ENCODE measurements at places on chromosomes 12 and 14.

DNA sequence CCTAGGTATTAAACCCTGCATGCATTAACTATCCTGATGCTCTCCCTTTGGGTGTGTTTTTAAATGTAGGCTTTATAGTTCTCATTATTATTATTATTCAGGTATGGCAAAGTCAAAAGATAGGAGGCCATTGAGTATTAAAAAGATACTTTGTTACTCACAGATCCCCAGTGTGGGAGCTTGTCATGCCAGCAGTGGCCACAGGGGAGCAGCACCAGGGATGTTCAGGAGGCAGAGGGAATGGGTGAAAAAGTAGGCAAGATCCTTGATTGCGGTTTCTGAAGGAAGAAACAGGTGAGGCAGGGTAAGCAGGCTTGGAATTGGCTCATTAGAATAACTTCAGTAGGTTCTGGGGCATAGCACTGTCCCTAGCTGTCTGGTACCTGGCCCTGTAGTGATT lies 382.2 kb downstream of the MED13L start:
- DNase-seq: no peak

DNA sequence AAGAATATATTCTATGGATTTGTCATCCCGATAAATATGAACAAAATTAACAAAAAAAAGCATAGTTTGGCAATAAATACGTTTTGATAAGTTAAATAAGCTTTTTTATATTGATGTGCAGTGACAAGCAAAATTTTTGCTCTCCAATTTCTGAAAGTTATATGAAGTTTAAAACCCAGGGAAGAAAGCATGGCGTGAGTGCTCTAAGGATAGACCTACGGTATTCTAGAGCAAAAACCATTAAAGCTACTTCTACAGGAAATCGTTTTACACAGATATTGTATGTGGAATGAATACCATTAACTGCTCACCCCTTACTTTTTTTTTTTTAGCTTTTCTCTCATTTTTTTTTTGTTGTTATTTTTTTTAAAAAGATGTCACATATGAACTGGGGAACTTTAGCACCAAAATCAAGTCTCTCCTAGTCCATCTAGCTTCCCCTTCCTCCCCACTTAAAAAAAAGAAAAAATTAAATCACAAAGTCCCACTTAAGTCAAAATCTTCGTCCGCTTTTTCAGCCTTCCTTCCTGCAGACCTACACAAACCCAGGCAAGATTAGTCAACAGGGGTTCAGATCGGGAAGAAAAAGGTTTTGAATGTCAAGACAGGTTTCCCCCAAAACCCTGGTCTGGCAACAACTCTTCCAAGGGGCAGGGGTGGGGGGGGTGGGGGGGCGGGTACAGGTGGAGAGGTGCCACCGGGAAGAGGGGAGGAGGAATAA lies 4.4 kb downstream of the ZFP36L1 start:
- DNase-seq: no peak

DNA sequence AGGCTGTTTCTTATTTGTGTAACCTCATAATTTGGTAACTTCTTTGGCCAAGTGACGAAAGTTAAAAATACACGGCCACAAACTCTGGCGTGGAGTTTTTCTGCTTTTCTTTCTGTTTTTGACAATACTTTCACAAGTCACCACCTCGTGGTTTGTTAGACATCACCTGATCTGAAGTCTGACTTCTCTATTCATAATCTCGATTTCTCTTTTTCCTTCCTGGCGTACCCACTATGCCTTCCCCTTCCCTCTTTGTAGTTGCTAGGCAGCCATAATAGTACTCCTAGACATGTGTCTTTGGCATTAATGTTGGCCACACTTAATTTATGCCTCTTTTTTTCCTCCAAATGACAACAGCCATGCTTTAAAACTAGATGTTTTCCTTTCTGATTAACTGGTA lies 97.6 kb downstream of the POLR3B start:
- DNase-seq: no peak

DNA sequence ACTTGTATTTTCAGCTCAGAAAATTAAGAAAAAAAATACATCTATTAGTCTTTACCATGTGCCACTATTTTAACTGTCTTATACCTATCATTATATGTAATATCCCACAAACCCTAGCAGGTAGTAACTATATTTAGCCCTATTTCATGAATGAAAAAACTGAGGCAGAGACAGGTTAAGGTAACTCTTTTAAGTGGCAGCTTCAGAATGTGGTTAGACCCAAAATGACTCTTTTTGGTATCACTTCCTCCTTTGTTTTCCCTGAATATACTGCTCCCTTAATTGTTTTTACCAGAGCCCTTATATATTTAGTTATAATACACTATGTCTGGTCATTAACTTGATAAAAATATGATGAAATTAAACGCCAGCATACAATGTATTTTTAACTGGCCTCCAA lies 235.6 kb upstream of the RPL10L start:
- no peak for DNase-seq

DNA sequence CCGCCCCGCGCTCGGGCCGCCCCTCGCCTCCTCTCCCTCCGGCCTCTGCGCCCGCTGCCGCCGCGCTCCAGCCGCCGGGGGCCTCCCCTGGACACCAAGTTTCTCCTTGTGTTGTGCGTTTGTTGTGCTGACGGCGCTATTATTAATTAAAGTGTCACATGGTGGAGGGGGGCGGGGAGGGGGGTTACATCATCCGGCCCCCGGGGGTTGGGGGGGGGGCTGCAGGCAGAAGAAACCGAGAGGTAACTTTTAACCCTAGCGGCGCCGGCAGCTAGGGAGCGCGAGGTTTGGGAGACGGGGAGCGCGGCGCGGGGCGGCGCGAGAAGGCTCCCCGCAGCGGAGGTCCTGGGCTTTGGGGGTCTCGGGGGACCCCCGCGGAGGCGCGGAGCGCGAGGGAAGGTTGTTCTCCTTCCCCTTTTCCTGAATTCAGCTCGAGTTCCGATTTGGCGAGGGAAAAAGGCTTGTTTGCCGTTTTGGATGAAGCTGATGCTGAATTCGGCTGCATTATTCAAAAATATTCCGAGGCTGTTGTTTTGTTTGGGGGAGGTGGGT lies at the start of gene HRK:
HRK (minus strand) TSS at position 117 of the 552 bp plus-strand sequence. CDS start 134 bp downstream, outside the sequence.
- DNase-seq: no peak

DNA sequence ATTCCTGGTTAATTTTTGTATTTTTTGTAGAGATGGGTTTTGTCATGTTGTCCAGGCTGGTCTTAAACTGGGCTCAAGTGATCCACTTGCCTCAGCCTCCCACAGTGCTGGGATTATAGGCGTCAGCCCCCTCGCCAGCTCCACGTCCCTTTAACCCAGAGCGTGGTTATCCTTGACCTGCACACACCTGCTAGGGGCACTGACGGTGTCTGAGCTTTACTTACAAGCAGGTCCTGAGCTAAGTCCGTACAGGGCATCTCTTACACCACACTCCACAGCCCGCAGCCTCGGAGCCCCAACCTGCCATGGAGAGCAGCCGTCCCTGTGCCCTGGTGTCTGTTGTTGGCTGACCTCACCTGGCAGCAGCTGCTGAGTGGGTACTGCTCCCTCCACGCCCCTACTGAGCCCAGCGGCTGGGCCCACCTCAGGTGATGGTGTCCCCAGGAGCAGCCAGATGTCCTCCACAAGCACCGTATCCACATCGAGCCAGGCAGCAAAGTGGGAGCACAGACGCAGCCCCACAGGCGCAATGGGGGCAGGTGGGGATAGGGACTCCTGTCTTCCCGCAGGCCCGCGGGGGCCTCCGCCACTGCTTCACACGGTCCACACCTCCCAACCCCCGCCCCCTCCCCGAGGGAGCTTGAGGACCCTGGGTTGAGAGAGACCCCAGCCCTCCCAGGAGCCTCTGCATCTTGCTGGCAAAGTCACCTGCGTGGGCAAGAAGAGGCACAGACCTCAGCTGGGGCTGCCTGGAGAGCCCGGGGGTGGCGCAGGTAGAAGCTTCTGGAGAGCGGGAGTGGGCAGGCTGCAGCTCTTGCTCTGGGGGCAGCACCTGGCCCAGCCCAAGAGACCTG lies 325.4 kb upstream of the SFSWAP start:
- no peak for DNase-seq

GRCh38 chr12:57000393-57000792 lies 6.0 kb downstream of the ZBTB39 start:
- no peak for DNase-seq

DNA sequence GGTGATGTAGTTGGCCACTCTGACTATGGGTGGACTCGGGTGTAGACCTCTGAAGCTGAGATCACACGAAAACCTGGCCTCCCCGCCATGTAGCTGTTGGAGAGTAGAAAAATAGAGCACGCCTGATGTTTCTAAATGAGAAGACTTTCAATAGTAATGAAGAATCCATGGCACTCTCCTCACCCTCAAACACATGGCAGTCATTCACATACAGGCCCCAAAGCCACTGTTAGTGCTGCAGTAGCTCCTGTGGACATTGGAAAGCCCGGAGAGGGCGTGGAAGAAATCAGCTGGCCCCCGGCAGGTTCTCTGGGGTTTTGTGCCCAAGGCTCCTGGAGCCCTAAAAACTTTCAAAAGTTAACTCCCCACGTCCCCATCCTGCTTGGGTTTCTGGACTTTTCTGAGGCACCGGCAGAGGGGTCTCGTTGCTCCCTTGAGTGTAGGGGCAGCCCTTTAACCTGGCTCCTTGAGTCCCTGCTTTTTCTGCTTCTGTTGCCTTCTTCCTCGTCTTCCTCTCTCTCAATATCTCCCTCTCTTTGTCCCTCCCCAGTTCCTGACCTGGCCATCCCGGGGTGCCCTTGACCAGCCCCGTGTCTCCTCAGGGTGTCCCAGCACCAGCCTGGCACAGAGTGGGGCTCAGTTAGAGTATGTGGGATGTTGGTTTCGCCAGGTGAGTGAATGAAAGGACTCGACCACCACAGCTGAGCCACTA lies 8.3 kb downstream of the MEG3 start:
- DNase-seq: no peak

DNA sequence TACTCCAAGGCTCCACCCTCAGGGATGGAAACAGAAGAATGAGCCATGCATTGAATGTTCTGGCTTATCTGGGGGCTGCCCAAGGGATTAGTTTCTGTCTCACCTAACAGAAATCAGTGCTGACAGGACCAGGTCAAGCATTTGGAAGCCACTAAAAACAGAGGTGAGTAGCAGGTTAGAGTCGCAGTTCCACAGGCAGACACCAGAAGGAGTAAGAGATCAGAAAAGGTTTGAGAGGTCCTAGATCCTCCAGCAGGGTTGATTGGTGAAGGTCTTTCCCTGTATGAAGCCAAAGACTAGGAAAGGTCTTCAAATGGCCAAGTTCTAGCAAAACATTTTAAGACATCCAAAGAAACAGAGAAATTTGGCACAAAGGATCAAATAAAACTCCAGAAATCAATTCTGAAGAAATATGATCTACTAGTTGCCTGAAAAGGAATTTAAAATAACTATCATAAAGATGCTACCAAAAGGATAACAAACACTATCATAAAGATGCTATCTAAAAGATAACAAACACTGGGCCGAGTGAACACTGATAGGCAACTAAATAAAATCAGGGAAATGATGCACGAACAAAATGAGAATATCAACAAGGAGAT lies 19.5 kb upstream of the TTC9 start:
- DNase-seq: peak; percentile 54

DNA sequence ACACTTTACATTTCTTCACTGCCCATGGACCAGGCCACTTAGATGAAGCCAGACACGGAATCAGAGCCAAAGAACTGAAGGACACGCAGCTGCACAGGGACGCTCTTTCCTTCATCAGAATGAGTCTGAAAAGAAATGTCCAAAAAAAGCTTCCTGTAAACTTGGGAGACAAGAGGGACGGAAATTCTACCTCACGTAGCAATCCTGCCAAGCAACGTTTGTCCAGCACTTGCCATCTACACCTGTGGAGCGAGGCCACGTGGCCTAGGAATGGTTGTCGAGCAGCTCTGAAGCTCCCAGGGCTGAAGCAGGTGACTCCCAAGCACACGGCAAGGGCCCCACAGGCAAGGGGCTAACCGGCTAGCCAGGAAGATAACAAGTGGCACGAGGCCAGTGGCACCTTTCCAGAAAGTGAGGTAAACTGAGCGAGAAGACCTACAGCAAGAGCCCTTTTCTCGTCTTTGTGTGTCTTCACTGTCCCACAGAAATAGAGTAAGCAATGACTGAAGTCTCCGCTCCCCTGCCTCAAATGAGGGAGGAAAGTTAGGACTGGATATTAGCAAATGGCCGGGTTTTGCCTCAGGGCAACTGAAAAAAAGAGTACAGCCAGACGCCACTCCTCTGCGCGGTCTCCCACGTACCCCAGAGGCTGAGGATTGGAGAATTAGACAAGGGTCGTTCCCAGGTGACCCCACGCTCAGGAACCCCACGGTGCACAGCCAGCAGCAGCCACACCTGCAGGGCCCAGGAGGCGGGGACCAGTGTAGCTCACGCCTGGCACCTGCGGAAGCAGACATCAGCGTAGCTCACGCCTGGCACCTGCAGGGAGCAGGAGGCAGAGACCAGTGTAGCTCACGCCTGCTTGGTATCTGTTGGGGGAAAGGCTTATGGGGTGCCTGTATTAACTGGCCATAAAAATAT lies 7.7 kb downstream of the ZNF605 start:
- DNase-seq: no peak

GRCh38 chr14:55131370-55132137 lies 2.5 kb downstream of the LGALS3 start:
- DNase-seq: no peak

- DNase-seq: peak; percentile 43
Observed at GRCh38 chr14:67526676-67527459, 6.2 kb upstream of the PLEKHH1 start.

DNA sequence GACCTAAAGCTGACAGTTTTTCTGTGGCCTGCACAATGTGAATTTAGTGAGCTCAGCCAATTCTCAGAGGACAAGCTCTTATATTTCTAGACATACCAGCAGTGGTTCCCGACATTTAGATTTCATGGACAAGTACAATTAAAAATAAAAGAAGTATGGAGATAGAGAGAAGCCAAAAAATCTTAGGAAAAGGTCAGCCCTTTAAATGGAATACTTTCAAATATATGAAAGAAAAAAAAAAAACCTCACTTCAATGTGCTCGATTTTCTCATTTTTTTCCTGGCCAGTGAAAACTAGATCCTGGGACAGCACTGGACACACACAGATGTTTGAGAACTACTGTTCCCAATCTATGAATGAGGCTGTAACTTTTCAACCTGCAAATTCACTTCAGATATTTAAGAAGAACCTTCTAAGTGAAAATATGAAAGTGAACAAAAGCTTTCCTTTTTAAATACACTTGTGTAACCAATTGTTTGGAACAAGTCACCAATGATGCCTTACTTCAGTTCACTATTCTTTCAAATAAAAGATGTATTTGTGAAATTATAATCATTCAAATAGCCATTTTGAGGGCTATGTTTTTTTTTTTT lies 109.4 kb downstream of the SLC38A1 start:
- no peak for DNase-seq

GRCh38 chr14:95545515-95546168 lies 10.8 kb downstream of the GLRX5 start:
- DNase-seq: no peak

GRCh38 chr14:80390906-80391305 lies 179.6 kb upstream of the DIO2 start:
- DNase-seq: peak; percentile 87

- DNase-seq: peak; percentile 9
Observed at GRCh38 chr14:100554082-100554677, 33.0 kb downstream of the BEGAIN start.

DNA sequence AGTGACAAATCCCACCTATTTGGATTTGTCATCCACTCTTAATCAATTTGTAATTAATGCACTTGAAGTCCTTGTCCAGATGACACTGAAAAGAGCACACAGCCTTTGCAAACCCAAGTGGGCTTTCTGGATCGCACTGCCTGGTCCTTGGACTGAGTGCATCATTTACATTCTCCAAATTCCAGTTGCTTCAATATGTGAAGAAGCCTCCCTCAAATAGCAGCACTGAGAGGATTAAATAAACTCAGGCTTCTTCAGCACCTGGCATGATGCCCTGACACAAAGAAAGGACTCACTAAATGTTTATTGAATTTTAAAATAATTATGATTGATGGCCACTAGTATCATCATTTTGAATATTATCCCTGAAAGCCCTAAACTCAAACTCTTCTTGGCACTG lies 496.5 kb downstream of the VRK1 start:
- DNase-seq: no peak

GRCh38 chr12:5884866-5885265 lies 60.2 kb downstream of the ANO2 start:
- no peak for DNase-seq

Data from PC-9 (cell line).